ENCODE measurements at places on chromosomes 12 and 14. TPM values are rescaled to one million over a fixed set of nuclear protein-coding genes. Genes with fewer than 3 reads are reported as not detected.

The E2F7 gene
- total RNA-seq: 1.0 TPM

The CLEC1A gene
- 1.0 TPM for total RNA-seq

The GPRC5D gene
- total RNA-seq: not detected

The BCDIN3D gene
- total RNA-seq: 6.8 TPM

The C12orf43 gene
- 8.4 TPM for total RNA-seq

The VTI1B gene
- total RNA-seq: 20.4 TPM
